Retinal pigment epithelial cell (primary cell): ENCODE measurements at places on chromosomes 4 and X.

- no peak for DNase-seq
Measured at GRCh38 chr4:120855307-120856001, 67.1 kb downstream of the PRDM5 start.

DNA sequence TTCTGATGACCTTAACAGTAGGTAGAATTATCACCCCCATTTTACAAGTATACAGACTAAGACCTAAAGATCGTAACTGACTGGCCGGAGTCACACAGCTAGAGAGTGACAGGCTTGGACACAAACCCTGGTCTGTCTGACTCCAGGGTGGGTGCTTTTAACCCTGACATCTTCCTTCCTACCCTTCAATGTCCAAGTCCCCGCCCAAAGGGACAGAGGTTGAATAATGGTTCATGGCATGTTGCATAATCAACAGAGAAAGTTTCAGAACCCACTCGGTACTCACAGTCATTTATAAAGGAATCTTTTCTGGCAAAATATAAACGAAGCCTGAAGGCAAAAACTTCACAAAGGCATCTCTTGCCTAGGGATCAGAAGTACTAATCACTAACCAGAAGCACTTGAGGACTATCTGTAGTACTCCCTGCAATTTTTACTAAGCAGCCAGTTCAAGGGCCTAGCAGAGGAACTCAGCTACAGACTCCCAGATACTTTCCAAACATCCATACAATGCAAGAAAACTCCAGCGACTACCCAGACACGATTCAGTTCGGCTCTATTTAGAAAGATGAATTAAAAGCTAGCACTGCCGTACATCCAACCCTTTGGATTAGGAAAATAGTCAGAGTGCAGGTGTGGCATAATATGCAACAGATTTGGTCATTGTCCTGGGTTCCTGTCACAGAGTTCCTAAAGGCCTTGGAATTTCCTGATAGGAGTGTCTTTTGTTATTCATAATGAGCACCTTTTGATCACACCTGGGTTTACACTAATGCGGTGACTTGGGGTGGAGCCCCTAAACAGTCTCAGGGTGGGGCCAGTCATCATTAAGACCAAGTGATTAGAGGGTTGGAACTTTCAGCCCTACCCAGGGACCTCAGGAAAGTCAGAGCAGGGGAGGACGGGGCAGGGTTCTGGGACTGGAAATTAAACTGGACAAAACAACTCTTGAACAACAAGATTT lies 44.0 kb downstream of the RELL1 start:
- DNase-seq: no peak

DNA sequence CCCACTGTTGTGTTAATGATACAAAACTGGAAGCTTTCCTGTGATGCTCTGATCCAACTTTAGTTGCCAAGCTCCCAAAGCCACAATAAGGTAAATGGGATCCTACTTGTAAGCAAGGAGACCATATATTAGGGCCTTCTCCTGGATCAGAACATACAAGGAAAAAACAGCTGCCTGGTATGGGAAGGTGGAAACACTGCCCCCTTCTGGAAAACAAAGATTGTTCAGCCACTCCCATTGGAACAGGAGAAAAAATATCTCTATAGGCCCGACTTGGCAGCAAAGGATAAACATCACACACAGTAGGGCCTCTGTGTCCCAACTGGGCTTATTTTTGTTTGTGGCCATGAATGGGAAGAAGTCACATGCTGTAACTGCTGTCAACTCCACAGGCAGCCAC lies 166.5 kb downstream of the TBX22 start:
- DNase-seq: no peak

DNA sequence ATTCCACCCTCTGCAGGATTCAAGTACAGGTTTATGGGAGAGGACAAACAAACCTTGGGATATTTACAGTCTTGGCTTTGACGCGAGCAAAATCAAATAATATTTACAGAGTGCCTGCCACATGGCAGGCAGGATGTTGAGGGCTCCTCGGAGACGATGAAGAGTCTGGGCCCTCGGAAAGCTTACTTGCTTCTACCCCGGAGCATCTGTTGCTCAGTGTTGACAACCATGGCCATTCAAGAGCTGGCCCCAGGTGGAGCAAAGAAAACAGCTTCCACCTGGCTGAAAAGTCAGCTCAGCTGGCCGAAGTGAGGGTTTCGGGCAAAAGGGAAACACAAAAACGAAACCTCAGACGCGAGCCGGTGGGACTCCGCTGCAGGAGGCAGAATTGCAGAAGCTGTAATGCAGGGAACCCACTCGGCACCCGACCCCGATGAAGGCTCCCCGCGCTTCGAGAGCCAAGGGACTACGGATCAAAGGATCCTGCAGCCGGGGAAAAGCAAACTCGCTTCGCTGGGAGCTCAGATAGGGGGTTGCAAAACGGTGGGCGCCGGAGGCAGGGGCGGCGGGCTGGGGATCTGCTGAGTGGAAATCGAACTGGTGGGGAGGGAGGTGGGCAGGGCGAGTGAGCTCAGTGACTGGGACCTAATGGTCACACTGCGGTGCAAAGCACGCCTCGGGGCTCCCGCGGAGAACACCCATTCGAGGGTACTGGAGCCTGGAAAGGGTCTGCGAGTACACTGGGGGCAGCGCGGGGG lies 805 bp downstream of the ATP8A1 start:
- DNase-seq: no peak

DNA sequence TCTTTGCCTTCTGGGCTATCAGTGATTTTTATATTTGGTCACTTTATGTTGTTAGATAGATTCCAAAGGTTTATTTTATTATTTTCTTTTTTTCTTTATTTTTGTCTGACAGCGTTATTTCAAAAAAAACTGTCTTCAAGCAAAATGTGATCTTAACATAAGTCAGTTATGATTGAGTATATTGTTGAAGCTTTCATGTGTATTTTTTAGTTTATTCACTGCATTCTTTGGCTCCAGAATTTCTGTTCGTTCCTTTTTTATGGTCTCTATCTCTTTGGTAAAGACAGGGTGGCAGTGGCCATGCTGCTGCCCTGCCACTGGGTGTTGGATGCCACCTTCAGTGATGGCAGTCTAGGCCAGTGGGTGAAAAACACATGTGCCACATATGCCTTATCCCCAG lies at the start of gene MAGEC3:
TSS of gene MAGEC3 (plus strand) at position 301 of the 400 bp plus-strand sequence. CDS start at position 301, 0 bp downstream.
- no peak for DNase-seq

GRCh38 chrX:39331082-39331704 lies 529.9 kb downstream of the MID1IP1 start:
- DNase-seq: no peak

- DNase-seq: no peak
Measured at GRCh38 chr4:24372881-24373280, 211.5 kb downstream of the DHX15 start.

GRCh38 chr4:3420956-3421355 lies 20.8 kb upstream of the HGFAC start:
- no peak for DNase-seq

GRCh38 chr4:126807132-126807531 lies 825.6 kb upstream of the INTU start:
- DNase-seq: no peak

DNA sequence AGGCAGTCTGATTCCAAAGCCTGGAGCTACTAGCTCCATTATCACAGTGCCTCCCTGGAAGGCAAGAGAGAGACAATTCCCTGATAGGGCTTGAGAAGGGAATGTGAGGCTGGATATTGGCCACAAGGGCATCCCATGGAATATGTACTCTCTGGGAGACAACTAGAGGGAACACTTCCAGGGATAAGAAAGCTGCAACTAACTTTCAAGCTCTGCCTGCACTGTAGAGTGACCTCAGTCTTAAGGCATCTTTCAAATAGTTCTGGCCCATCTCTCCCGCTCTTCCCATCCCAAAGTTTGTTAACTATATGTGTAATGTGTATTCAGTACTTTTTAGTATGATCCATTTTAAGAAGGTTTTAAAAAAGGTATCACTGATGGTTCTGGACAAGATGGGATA lies 13.1 kb upstream of the RNF212 start:
- DNase-seq: no peak

DNA sequence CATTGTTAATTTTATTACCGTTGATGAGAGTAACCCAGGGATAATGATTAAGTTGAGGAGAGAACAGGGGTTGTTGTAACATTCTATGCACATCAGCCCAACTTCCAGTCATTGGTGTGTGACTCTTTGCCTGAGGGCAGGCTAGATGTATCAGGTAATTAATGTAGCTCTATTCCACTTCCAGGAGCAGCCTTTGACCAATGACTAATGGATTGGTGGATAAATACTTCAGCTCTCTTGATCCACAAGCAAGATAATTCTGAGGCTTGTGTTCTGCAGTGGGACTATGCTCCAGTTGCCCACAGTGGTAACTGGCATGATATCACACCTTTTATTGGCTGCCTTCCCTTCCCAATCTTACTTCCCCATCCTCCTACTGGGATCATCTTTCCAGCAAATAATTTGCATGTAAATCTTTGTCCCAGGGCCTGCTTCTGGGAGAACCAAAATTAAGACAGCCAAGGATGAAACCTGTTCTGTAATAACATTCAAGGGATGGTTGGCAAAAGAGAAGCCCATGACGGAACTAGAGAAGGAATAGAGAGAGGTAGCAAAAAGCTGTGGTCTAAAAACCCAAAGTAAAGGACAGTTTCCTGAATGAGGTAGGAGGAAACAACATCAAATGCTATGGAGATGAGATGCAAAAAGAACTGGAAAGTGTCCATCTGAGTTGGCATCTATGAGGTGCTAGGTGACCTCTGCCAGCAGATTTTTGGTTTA lies 241.4 kb upstream of the RPS6KA3 start:
- no peak for DNase-seq

DNA sequence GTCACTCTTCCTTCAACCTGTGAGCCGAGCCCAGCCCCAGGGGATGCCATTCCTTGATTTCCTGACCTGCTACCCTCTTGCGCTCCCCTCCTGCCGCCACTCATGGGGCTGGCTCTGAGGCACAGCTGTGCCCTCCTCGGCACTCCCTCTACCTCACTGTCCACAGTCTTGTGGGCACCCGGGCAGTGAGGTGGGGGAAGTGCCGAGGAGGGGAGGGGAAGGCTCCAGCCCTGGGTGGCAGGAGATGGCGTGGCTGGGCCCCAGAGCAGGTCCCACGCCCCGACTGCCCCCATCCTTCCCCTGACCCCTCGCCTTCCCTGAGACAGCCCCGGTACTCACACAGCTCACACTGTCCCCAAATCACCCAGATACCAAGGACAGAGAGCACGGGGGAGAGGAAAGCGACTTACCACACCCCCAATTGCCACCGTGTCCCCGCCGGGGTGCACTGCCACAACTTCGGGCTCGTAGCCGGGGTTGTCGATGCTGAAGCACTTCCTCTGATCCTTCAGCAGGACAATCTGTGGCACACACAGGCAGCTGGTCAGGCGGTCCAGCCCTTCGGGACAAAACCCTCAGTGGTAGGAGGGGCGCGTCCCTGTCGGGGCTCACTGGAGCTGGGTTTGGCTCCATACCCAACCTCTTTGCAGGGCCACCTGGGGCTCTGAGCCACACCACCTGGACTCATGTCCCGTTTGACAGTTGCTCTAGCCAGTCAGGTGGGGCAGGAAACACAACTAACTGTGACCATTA lies 37.9 kb downstream of the WDR1 start:
- DNase-seq: no peak

DNA sequence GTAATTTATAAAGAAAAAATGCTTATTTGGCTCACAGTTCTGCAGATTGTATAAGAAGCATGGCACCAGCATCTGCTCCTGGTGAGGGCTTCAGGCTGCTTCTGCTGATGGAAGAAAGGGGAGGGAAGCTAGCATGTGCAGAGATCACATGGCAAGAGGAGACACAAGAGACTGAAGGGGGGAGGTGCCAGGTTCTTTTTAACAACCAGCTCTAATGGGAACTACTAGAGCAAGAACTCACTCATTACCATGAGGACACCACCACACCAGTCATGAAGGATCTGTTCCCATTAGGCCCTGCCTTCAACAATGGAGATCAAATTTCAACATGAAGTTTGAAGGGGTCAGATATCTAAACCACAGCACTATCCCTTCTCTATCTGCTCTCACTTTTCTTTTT lies 9.4 kb upstream of the COPS4 start:
- DNase-seq: no peak

DNA sequence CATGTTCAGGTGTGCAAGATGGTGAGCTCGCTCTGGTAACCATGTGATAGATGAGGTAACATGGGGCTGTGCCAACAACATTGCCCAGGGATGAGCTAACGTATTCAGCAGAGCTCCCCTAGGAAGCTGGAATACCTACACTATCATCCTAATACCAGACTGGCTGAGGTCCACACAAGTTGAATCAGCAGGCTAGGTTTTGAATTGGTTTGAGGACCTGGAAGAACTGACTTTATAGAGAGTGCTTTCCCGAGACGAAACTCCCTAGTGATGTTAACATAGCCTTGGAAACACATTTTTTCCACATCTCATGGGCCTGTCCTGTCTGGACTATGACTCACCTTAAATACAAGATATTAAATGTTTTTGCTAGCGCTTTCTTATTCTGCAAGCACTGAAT lies 56.7 kb downstream of the IGFBP7 start:
- DNase-seq: no peak

- DNase-seq: no peak
Measured at GRCh38 chrX:133610056-133610455, 194.8 kb upstream of the GPC4 start.

- no peak for DNase-seq
Measured at GRCh38 chr4:38519666-38520065, 144.3 kb upstream of the KLF3 start.

GRCh38 chrX:119708936-119709335 lies 16.0 kb upstream of the SEPTIN6 start:
- no peak for DNase-seq

DNA sequence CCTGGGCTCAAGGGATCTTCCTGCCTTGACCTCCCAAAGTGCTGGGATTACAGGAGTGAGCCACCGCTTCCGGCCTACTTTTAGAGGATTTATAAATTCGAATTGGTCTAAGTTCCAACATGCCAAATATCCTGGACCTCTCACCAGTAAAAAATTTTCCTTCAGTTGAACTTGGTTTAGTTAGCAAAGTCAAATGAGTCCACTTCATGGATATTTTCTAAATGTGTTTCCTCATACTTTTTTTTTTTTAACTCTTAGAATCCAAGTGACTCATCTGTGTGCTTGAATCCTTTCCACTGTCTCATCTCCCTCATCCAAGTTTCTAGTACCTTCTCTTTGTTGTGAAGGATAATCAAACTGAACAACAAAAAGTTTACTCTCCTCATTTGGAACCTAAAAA lies 49.7 kb downstream of the RBM47 start:
- DNase-seq: no peak

DNA sequence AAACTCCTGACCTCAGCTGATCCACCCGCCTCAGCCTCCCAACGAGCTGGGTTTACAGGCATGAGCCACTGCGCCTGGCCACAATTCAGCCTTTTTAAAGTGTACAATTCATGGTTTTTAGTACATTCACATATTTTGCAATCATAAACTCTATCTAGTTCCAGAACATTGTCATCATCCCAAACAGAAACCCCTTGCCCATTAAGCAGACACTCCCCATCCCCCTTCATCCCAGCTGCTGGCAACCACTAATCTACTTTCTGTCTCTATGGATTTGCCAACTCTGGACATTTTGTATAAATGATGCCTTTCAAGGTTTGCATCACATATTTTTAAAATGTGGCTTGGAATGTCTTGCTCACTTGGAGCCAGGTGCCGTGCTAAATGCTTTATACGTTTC lies 4.5 kb downstream of the CD99L2 start:
- no peak for DNase-seq

- DNase-seq: no peak
Measured at GRCh38 chrX:40685362-40685918, 38.1 kb upstream of the CXorf38 start.

GRCh38 chr4:168569931-168570276 lies 73.1 kb downstream of the PALLD start:
- no peak for DNase-seq
